Astrocyte (in vitro differentiated cells and primary cell): ENCODE measurements at places on chromosomes 4 and X. TPM values are rescaled to one million over a fixed set of nuclear protein-coding genes. Genes with fewer than 3 reads are reported as not detected.

The RASSF6 gene
- 0.07 and 0.14 TPM in 2 replicates for total RNA-seq

The UGT2B15 gene
- not detected in 2 replicates for total RNA-seq

The TBC1D8B gene
- total RNA-seq: 12.1 and 13.7 TPM in 2 replicates

The SEC24D gene
- total RNA-seq: 187 and 188 TPM in 2 replicates

The FGF13 gene
- total RNA-seq: 3.9 and 5.1 TPM in 2 replicates

The NMU gene
- total RNA-seq: 0.61 TPM in 1 of 2 replicates, not detected in the other

The PDGFC gene
- 167 and 188 TPM in 2 replicates for total RNA-seq

The NLGN3 gene
- 0.84 and 0.93 TPM in 2 replicates for total RNA-seq

The NAT8L gene
- total RNA-seq: 1.2 and 1.6 TPM in 2 replicates

The MAGEA2 gene
- total RNA-seq: 6.1 and 7.1 TPM in 2 replicates

The P2RY4 gene
- 0.18 TPM in 1 of 2 replicates, not detected in the other for total RNA-seq

The TMEM154 gene
- total RNA-seq: 11.5 and 13.2 TPM in 2 replicates

The CFAP99 gene
- not detected in 2 replicates for total RNA-seq

The NPY5R gene
- total RNA-seq: not detected in 2 replicates

The CFAP47 gene
- not detected in 2 replicates for total RNA-seq

The GSTCD gene
- 12.3 TPM in 2 replicates for total RNA-seq

The FAM236B gene
- total RNA-seq: not detected in 2 replicates

The MGAT4D gene
- not detected in 2 replicates for total RNA-seq

The TLL1 gene
- 1.9 and 2.7 TPM in 2 replicates for total RNA-seq

The SRPK3 gene
- total RNA-seq: not detected in 2 replicates

The SMIM9 gene
- total RNA-seq: not detected in 2 replicates

The AADAT gene
- total RNA-seq: 10.3 and 10.5 TPM in 2 replicates

The VCX3B gene
- not detected in 2 replicates for total RNA-seq

The HERC3 gene
- 8.5 and 9.3 TPM in 2 replicates for total RNA-seq

The FMR1NB gene
- not detected in 2 replicates for total RNA-seq

The CPLX1 gene
- 0.41 and 1.9 TPM in 2 replicates for total RNA-seq

The GAGE12J gene
- total RNA-seq: not detected in 2 replicates

The GAGE13 gene
- total RNA-seq: not detected in 2 replicates

The SRP72 gene
- total RNA-seq: 142 and 145 TPM in 2 replicates

The TRIM60 gene
- not detected in 2 replicates for total RNA-seq

The PLXNB3 gene
- total RNA-seq: 5.3 and 5.4 TPM in 2 replicates

The GAGE1 gene
- total RNA-seq: not detected in 2 replicates

The SPP1 gene
- 153 and 217 TPM in 2 replicates for total RNA-seq

The CORIN gene
- total RNA-seq: 0.20 and 0.31 TPM in 2 replicates

The SLC16A2 gene
- total RNA-seq: 21.1 and 22.8 TPM in 2 replicates

The KIT gene
- 5.3 and 8.1 TPM in 2 replicates for total RNA-seq

The FAM9C gene
- total RNA-seq: 0.16 TPM in 1 of 2 replicates, not detected in the other

The MSMO1 gene
- 136 and 179 TPM in 2 replicates for total RNA-seq

The SHROOM2 gene
- total RNA-seq: 15.9 and 16.0 TPM in 2 replicates

The ATP6AP1 gene
- 153 and 175 TPM in 2 replicates for total RNA-seq

The CT45A10 gene
- total RNA-seq: not detected in 2 replicates

The SLC6A8 gene
- 52.6 and 57.9 TPM in 2 replicates for total RNA-seq

The WFS1 gene
- total RNA-seq: 34.7 and 39.0 TPM in 2 replicates

The WNK3 gene
- total RNA-seq: 6.2 and 8.4 TPM in 2 replicates

The POU3F4 gene
- 0.18 and 0.31 TPM in 2 replicates for total RNA-seq

The RBMXL3 gene
- not detected in 2 replicates for total RNA-seq

The EDA gene
- 1.2 and 1.8 TPM in 2 replicates for total RNA-seq

The KLHL13 gene
- 3.1 and 5.6 TPM in 2 replicates for total RNA-seq

The DDIT4L gene
- 0.14 and 1.5 TPM in 2 replicates for total RNA-seq

The SSX4B gene
- not detected in 2 replicates for total RNA-seq

The BEX5 gene
- 1.4 and 1.6 TPM in 2 replicates for total RNA-seq

The SRPX gene
- total RNA-seq: 60.1 and 67.7 TPM in 2 replicates

The CYTL1 gene
- total RNA-seq: 9.2 and 9.6 TPM in 2 replicates

The NAP1L5 gene
- 3.9 and 4.7 TPM in 2 replicates for total RNA-seq

The HSFX3 gene
- total RNA-seq: not detected in 2 replicates

The STPG2 gene
- 0.14 TPM in 1 of 2 replicates, not detected in the other for total RNA-seq

The CENPVL2 gene
- total RNA-seq: 0.19 and 0.25 TPM in 2 replicates
